ENCODE measurements at places on chromosomes 16 and 17. TPM values are rescaled to one million over a fixed set of nuclear protein-coding genes. Genes with fewer than 3 reads are reported as not detected.

DNA sequence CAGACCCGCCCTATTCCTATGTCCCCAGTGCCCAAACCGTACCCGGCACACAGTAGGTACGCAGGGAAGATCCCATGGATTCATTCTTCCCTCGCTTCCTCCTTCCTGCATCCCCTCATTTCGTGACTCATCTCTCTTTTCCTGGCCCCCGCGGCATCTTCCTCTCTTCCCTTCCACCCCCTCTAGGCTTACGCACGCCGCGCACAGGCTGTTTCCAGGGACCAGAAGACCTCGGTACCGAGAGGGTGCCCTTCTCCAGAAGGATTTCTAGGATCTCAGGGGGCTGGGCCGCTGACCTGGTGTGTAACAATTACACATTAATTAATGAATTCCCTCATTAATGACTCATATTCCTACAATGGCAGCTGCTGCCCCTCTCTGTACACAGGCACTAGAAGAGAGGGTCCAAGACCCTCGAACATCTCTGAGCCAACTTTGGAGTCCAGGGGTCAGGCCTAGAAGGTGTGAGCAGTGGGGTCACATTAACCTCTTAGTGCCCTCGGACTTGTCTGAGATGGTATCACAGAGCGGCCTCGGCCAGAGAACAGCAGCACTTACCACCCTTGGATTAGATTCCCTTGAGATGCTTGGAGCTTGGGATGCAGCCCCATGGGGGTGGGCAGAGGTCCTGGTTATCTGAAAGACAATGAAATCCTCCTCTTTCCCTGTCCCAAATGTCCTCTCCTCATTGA lies 16.8 kb upstream of the PLLP start:
- H3K27ac ChIP-seq: no peak overlapping the region
- H3K4me3 ChIP-seq: peak overlapping the region; percentile 22
- no peaks in the 10 kb centered on the region for H3K27me3 ChIP-seq
- no peaks in the 10 kb centered on the region for H3K36me3 ChIP-seq
- no peak for DNase-seq
- H3K4me1 ChIP-seq: peaks cover 15% of the 10 kb centered on the region

Gene SLC22A31
- total RNA-seq: 1.8 TPM

Gene ZPBP2
- total RNA-seq: not detected

Gene TPSD1
- total RNA-seq: 7.9 TPM

Gene NLRC3
- 5.3 TPM for total RNA-seq

GRCh38 chr17:21285164-21286065 lies 904 bp downstream of the MAP2K3 start:
- DNase-seq: peak; percentile 44
- no peaks in the 10 kb centered on the region for H3K27me3 ChIP-seq
- H3K4me3 ChIP-seq: peak overlapping the region; percentile 96

DNA sequence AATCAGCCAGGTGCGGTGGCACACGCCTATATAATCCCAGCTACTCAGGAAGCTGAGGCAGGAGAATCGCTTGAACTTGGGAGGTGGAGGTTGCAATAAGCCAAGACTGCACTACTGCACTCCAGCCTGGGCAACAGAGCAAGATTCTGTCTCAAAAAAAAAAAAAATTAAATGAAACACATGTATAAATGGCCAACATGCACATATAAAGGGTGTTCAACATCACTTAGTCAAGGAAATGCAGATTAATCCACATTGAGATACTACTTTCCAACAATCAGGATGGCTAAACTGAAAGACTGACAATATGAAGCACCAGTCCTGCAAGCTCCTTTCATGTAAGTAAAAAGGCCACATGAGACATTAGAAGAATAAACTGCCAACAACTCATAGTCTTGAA lies 20.5 kb downstream of the USP32 start:
- no peak overlapping the region for H3K4me3 ChIP-seq
- DNase-seq: no peak
- H3K36me3 ChIP-seq: no peaks in the 10 kb centered on the region
- H3K4me1 ChIP-seq: no peaks in the 10 kb centered on the region
- no peaks in the 10 kb centered on the region for H3K27me3 ChIP-seq

DNA sequence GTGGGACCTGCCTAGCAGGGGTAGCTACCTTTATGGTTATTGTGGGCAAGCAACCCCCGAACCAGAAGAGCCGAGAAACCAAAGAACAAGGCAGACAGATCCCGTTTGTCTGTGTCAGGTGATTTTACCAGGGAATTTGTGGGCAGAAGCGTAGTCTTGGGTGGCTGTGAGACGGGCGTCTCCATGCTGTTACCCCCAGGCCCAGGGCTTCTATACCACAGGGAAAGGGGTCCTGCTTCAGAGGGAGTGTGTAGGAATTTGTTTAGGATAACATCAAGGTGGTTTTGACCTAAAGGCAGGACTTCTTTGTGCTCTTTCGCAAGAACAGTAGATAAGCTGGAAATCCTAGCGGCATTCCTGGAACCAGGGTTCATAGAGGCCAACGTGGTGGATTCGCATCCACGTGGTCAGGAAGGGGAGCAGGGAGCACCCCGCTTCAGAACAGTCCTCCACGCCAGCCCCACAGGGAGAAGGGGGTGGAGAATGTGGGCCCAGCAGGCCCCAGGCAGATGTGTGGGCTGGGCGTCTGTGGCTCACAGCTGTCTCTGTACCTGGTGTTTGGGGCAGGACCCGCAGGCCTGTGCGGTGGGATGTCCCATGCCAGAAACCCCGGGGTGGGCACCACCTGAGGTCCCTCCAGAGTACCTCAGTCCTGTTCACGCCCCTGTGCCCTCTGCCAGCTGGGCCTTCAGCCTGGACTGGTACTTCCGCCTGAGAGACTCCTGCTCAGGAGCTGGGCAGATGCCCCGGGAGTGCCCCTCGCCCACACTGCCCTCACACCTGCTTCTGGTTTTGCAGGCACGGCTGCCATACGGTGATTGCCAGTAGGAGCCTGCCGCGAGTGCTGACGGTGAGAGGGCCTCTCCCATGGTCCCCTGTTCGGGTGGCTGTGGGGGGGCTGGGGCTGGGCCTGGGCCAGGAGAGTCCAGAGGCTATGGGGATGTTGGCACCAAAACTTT lies 4.1 kb downstream of the DECR2 start:
- H3K27me3 ChIP-seq: no peaks in the 10 kb centered on the region
- no peaks in the 10 kb centered on the region for H3K36me3 ChIP-seq
- DNase-seq: no peak
- H3K27ac ChIP-seq: no peak overlapping the region

Gene KRT25
- not detected for total RNA-seq

GRCh38 chr17:10033449-10033848 lies 128.4 kb upstream of the RCVRN start:
- H3K4me3 ChIP-seq: no peak overlapping the region
- H3K27me3 ChIP-seq: no peaks in the 10 kb centered on the region
- peaks cover 2% of the 10 kb centered on the region for H3K4me1 ChIP-seq
- no peak overlapping the region for H3K27ac ChIP-seq
- DNase-seq: no peak

Gene MT3
- total RNA-seq: not detected
